ENCODE measurements at places on chromosomes 7 and 10.
A peak's percentile ranks its signal among the peaks of the same experiment; 100 is the strongest.

GRCh38 chr7:25970356-25970755 is 181.6 kb upstream of the NFE2L3 start:
- DNase-seq: no peak

DNA sequence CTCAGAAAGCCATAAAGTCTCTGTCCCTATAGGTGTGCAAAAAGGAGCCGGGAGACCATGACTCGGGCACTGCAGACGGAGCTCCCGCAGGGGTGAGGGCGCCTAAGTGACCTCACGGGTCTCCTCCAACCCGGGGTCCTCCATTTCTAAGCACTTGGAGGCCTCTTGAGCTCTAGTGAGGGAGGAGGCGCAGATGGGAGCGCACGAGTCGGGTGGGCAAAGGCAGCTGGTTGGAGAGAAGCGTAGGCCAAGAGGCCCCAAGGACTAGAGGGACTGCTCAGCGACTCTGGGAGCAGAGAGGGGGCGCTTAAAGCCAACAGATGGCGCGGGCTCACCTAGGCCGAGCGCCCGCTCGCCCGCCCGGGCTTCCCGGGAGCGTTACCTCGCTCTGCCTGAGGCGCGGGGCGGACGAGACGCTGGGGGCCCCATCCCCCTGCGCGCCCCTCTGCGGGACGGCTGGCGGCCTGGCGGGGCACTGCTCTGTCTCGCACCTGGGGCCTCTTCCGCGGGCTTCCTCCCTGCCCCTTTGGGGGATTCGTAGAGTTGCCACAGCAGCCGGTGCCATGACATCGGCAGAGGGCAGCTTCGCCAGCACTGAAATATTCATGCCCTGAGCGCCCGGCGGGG is 523 bp upstream of the CDH23 start:
- peak; percentile 54 for DNase-seq

DNA sequence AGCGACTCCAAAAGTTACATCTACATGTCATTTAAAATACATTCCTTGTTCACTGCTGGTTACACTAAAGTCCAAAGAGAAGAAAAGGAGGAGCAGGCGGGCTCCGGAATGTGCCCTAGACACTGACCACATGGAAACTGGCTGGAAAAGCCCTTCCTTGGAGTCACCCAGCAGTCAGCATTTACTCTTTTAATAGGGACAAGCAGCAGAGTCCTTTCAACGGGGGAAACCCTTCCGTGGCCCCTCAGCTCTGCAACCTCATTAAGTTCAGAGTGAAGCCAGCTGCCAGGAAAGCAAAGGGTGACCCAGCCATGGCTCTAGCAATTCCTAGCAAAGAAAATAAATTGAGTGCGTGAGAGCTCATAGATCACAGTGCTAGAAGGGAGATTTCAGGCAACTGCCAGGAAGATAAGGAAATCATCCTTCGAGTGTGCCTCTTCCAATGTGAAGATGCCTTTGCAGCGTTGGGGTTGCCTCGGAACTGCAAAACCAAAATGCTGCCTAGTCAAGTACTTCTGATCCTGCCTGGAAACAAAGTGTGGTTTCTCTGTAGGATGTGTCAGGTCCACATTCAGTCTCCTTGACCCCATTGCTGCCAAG is 101.6 kb downstream of the SORBS1 start:
- no peak for DNase-seq

- no peak for DNase-seq
Observed at GRCh38 chr10:130707389-130707979, 571.3 kb downstream of the GLRX3 start.

GRCh38 chr7:85041605-85042216 is 145.1 kb downstream of the SEMA3D start:
- peak; percentile 48 for DNase-seq

DNA sequence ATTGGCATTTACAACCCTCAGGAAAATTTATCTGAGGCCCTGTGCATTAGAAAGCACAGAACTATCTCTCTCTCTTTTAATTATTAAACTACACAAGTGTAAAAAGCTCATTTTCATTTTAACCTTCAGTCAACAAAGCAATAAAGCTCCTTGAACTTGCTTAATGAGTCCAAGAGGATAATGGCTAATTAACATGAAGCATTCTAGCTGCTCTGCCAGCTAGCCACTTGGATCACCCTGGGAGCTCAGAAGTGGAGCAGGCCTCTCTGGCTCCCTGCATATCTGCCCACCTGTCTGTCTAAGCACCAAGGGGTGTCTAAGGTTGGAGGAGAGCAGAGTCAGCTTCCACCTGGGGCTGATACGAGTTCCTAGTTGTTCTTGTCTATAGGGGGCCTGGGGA is 56.0 kb upstream of the SLC35G1 start:
- peak; percentile 40 for DNase-seq

GRCh38 chr7:50595491-50596102 is 30.4 kb upstream of the DDC start:
- no peak for DNase-seq
